ENCODE measurements at places on chromosomes 5 and 9. TPM values are rescaled to one million over a fixed set of nuclear protein-coding genes. Genes with fewer than 3 reads are reported as not detected.

GRCh38 chr5:142746532-142747433, 23.4 kb upstream of the ARHGAP26 start:
- DNase-seq: no peak

GRCh38 chr5:60261732-60262131, 368.2 kb upstream of the PDE4D start:
- DNase-seq: no peak

- no peak for DNase-seq
Observed at GRCh38 chr9:73775757-73776156, 624.1 kb downstream of the ANXA1 start.

- no peak for DNase-seq
Observed at GRCh38 chr5:85395526-85395925, 1010.8 kb upstream of the EDIL3 start.

PRDM9 gene
- total RNA-seq: not detected

STPG3 gene
- total RNA-seq: not detected

S100Z gene
- total RNA-seq: 3.2 TPM

FBXL7 gene
- total RNA-seq: not detected

OLFM1 gene
- not detected for total RNA-seq
